ENCODE measurements at places on chromosomes 11 and 22.
A peak's percentile ranks its signal among the peaks of the same experiment; 100 is the strongest.

GRCh38 chr22:28207281-28208030 lies 288.4 kb upstream of the PITPNB start:
- no peak for DNase-seq

DNA sequence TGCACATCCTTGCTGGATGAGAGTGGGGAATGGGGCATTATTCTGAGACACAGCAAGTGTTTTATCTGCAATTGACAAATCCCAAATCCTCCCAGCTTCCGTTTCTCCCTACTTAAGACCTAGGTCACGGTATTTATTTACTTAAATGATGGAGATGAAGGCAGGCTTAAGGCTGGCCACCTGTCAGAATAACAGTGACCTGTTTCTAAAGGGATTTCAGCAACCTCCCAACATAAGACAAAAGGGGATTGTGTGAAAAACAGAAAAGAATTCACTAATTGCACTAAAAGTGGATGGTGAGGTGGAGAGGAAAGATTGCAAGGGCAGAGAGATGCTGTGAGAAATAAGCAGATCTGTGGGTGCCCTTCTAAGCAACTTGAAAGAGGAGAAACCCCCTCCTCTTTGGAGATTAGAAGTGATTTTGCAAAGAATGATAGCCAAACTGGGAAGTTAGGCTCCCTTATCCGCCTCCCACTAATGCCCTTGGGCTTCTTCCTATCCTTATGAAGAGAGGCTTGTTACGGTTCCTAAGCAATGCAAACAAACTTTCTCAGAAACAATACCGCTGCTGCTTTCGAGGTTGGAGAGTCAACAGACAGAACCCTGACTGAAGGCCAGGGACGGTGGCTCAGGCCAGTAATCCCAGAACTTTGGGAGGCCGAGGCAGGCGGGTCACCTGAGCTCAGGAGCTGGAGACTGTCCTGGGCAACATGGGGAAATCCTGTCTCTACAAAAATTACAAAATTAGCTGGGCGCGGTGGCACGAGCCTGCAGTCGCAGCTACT lies 84.3 kb downstream of the ARL14EP start:
- DNase-seq, result no peak

GRCh38 chr22:29061773-29062172 lies at the start of gene C22orf31:
Gene C22orf31, minus strand, starts transcription at chr22:29061831. Its CDS starts 39 bp downstream, at chr22:29061792.
- DNase-seq, result no peak

DNA sequence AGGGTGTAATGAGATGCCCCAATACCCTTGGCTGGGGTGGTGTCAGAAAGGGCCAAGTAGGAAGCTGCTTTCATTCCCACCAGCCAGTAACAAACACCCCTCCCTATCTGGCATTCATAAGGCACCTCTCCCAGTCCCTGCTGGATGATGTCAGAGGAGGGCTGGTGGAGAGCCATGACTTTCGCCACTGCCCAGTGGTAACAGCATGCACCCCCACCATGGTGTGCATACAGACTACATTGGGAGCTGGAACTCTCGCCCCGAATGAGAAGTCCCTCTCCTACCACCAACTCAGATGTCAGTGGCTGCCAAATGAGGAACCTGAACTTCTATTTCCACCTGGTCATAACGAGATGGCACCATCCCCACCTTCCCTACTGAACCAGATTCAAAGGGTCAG lies 73.3 kb downstream of the SGSM3 start:
- DNase-seq, result peak; percentile 65

DNA sequence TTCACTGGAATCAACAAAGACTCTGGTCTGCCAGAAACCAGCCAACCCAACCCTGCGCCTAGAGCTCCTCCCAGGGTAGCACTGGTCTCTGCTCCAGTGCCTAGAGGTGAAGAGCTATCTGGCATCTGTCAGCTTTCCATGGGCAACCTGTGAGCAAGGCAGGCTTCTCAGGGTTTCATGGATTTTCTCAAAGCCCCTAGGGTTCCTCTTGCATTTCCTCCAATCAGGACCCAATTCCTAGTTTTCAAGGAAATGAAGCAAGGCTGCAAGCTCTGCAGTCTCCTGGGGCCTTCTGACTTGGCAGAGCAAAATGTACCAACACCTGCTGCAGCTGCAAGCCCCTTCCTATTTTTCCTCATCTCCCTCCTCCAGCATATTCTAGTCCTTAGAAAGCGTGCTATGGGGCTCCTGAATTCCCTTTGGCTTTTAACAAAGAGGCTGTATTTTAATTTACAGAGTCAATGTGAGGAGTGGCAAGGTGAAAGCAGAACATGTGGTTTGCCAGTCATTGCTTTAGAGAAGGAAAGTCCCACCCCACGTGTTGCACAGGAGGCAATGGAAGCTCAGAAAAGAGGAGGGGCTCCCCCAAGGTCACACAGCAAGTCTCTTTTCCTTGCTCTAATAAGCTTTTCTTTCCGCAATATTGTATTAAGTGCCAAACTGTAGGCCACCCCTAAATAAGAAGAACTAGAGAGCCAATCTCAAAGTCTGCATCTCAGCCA lies 33.0 kb upstream of the RIC3 start:
- DNase-seq, result no peak

DNA sequence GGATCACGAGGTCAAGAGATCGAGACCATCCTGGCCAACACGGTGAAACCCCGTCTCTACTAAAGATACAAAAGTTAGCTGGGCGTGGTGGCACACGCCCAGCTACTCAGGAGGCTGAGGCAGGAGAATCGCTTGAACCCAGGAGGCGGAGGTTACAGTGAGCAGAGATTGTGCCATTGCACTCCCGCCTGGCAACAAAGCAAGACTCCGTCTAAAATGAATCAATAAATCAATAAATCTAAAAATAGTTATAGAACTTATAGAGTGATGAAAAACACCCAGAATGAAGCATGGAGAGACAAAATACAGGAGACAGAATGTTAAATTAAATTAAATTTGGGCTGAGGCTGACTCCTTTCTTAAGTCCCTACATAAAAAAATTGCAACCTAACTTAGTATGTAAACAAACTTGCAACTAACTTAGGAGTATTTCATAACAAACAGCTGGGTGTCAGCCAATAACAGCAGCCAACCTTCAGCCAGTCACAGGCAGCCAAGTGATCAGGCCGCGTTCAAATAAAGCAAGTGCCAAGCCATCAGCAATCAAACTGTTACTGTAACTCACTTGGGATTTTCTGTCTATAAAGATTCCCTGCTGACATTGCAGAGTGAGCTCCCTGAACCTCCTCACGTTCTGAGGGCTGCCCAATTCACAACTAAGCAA lies 7.3 kb upstream of the TP53AIP1 start:
- DNase-seq, result no peak

GRCh38 chr11:78699609-78700135 lies 125.0 kb upstream of the NARS2 start:
- DNase-seq, result no peak

DNA sequence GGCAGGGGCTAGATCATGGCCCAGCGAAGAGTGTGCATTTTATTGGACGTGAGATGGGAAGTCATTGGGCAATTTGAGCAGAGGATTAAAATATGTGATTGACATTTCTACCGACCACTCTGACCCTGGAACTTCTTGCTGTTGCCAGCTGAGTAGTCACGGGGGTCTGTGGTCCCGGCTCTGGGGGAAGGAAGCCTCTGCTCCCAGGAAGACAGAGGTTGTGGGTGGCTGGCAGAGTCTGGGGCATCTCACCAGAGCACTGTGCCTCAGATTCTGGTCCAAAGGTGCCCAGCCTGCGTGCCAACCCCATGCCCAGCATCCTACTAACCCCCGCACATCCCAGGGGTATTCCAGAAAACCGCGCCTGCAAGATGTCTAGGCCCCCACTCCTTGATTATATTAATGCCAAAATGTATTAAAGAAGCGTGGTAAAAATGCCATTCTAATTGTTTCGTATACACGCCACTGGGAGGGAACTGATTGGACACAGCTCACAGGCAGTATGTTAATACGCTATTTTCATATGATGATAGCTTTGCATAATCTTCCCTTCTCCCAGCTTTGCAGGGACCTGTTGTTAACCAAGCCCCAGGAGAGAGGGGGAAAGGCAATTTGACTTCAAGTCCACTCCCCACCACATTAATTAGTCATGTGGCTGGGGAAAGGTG lies 25.3 kb upstream of the LMO1 start:
- DNase-seq, result peak; percentile 61

- DNase-seq, result no peak
Measured at GRCh38 chr11:79060081-79060953, 380.5 kb downstream of the TENM4 start.

- DNase-seq, result no peak
Measured at GRCh38 chr11:15201586-15201985, 86.9 kb downstream of the INSC start.

DNA sequence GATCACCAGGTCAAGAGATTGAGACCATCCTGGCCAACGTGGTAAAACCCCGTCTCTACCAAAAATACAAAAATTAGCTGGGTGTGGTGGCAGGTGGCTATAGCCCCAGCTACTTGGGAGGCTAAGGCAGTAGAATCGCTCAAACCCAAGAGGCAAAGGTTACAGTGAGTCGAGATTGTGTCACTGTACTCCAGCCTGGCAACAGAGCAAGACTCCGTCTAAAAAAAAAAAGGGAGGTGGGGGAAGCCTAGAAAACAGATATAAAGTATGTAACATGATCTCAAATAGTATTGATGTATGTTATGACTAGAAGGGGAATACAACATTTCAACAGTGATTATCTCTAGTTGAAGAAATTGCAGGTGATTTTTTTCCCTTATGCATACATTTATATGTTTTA lies 61.4 kb downstream of the SLC1A2 start:
- DNase-seq, result no peak

DNA sequence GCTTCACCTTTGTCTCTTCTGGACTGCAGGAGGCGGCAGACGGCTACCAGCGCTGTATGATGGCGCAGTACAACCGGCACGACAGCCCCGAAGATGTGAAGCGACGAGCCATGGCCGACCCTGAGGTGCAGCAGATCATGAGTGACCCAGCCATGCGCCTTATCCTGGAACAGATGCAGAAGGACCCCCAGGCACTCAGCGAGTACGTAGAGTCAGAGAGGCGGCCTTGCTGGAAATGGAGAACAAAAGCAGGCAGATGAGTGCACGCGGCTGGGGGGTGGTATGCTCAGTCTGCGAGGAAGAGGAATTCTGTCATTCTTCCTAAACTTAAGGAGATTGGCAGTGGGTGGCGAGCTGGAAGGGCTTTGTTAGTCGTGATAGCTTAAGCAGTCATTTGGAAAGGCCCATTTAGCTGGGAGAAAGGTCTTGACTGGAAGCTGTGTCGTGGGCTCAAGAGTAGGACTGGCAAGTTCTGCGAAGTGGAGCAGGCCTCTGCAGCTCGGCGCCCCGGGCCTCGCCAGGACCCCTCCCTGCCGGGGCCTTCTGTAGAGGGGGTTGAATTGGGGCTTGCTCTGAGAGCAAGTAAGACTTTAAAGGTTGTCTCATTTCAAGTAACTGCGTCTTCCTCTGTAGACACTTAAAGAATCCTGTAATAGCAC lies 3.0 kb upstream of the FERMT3 start:
- no peak for DNase-seq

DNA sequence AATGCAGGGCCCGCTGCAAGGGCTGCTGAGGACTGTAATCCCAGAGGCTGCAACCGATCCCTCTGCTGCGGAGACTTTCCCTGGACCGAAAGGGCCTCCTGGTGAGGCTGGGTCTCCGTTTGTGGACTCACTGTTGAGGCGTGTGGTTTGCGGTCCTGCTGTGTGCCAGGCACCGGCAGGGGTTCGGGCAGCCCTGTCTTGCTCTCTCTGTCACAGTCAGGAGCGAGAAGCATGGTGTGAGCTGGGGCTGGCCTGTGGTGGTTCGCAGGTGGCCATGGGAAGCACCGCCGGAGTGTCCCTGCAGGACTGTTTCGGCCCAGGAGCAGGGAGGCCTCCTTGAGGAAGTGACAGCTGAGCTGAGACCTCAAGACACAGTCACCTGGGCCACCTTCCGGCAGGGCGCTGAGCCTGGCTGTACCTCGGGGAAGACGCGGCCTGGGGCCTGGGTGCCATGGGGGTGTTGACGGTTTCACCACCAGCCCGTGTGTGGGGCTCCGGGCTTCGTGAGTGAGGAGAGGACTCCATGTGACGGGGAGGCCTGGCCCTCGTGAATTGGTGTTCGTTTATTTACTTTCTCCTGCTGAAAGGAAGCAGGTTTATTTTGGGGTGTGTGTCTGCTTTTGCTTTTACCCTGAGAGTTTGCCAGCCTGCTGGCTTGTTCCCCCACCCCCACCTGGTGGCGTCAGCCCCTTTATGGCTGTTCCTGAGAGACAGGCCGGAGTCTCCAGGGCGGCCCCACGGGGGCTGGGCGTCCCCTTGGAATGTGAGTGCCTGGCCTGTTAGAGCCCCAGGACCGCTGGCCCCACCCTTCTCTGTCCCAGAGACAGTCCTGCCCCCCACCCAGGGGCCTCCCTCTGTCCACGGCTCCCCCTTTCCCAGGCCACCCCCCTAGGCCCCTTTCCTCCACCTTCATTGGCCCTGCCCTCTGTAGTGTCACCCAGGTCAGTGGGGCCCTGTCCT lies 122.5 kb downstream of the KCNQ1OT1 start:
- DNase-seq, result peak; percentile 59

DNA sequence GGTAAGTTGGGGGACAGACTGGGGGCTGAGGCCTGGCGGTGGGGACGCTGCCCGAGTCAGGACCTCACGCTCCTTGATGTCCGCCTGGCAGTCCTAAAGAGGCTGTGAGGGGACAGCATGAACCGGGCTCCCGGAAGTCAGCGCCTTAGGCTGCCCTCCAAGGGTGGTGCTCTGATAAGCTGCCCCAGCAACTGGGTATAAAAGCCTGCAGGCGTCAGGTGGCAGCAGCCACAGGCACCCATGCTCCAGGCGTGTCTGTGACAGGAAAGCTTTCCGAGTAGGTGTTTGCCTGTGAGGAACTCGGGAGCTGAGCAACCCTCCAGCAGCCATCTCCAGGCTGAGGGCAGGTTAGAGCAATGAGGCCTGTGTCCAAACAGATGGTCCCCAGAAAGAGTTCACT lies 53.0 kb downstream of the ST3GAL4 start:
- DNase-seq, result peak; percentile 62

DNA sequence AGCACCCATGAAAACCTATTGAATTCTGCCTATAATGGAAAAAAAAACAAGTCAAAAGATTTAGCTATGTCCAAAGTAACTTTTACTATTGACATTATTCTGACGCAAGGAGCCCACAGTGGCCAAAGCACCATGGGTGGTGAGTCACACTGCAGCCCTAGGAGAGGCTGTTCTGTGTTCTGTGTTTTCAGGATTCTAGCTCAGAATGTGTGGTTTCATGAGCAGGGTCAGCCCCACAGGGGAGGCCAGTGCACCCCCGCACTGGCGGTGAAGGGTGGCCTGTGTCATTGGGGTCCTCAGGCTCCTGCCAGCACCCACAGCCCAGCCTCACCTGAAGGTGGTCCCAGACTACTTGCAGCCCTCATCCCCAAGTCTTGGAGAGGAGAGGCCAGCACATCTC lies 112.2 kb downstream of the BRD1 start:
- DNase-seq, result no peak
